ENCODE measurements at places on chromosomes 13 and 19.

DNA sequence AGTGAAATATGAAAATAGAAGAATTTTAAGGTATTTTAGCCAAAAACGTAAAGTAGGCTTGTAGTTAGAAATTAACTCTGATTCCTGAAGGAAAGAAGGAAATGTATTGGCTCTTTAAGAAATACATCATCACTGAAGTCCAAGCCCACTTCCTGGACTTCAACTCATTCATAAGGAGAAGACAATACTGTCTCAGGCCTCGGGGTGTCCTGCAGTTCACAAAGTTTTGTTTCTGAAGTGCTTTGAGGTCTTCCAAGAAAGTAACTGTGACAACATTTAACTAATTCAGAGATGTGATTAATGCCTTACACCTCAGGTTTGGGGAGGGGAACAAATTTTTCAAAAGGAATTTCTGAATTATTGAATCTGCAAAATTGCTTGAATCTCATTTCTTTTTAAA is 65.8 kb upstream of the STARD13 start:
- no peak for DNase-seq

DNA sequence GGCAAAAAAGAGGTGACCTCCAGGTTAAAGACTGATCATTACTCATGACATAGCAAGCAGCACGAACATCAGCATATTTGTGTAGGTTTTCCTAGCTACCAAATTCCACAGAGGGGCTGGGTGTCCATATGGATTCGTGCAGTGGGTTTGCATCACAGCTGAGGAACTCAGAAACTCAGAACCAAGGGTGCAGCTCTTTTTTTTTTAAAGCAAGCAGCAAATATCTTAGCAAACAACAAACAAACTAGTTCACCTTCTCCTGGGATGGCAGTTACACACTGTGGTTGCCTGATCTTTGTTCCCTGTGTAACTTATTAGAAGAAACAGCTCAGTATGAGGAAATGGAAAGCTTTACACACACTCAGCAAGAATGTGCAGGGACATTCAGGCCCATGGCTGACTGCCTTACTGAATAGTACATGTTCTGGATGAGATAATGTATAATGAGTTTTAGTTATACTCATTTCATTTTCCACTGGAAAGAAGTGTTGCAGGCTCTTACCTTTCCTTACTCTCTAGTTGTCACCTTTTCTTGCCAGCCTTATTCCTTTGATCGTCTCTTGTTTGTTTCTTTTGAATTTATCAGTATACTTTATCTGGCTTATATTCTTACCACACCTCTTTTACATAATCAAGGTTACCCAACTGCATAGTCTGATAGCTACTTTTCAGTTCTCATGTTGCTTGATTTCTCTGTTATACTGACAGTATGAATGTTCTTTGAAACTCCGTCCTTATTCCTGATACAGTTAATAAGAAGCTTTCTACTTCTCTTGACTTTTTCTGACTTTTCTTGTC is 4.3 kb downstream of the NDFIP2 start:
- DNase-seq, result no peak

DNA sequence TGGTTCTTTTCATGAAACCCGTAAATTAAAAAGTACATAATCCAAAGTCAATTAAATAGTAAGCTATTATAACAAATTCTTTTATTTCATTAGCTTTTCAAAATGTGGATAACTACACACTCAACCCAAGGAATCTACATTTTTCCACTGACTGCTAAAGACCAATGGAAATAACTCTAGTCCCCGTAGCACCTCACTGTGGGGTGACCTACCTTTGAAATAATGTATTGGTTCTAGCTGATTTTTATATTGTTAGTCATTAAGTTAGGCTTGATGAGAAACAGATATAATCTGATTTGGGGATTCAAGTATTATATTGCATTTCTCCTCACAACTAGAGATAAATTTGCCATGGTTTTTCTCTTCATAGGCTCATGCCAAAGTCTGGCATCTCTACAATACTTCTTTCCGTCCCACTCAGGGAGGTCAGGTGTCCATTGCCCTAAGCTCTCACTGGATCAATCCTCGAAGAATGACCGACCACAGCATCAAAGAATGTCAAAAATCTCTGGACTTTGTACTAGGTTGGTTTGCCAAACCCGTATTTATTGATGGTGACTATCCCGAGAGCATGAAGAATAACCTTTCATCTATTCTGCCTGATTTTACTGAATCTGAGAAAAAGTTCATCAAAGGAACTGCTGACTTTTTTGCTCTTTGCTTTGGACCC is 37.3 kb downstream of the KL start:
- no peak for DNase-seq

DNA sequence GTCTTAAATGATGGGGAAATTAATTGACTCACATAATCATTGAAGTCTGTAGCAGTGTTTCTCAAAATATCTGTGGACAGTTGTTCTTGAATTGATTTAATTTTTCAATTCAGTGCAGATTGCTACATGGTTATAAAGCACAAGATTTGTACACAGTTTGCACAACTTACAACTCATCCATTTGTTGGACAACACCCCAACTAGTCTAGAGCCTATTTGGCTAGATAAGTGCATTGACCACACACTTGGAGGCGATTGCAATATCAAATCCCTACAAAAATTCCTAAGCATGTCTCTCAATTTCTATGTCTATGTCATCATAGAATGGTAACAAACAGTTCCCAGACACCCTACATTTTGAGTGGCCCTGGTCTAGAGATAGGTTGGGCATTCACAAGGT is 48.0 kb upstream of the IPO5 start:
- DNase-seq, result no peak

DNA sequence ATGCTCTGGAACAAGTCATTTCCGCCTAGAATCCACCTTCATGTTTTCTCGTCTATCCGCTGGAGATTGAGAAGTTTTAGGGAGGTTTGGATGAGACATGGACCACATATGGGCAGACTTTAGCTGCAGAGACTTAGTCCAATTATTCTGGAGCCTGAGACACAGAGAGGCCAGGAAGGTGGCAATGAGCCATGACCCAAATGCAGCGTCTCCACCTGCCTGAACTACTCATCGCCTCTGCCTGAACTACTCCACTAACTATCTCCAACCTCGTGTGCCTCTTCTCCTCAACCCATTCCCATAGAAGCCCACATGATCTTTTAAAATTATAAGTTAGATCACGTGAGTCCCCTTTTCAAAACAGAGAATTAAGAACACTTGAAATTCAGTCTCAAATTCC is 5.6 kb downstream of the PLEKHA4 start:
- DNase-seq, result no peak

GRCh38 chr13:35618565-35619083 is 142.1 kb upstream of the MAB21L1 start:
- no peak for DNase-seq

DNA sequence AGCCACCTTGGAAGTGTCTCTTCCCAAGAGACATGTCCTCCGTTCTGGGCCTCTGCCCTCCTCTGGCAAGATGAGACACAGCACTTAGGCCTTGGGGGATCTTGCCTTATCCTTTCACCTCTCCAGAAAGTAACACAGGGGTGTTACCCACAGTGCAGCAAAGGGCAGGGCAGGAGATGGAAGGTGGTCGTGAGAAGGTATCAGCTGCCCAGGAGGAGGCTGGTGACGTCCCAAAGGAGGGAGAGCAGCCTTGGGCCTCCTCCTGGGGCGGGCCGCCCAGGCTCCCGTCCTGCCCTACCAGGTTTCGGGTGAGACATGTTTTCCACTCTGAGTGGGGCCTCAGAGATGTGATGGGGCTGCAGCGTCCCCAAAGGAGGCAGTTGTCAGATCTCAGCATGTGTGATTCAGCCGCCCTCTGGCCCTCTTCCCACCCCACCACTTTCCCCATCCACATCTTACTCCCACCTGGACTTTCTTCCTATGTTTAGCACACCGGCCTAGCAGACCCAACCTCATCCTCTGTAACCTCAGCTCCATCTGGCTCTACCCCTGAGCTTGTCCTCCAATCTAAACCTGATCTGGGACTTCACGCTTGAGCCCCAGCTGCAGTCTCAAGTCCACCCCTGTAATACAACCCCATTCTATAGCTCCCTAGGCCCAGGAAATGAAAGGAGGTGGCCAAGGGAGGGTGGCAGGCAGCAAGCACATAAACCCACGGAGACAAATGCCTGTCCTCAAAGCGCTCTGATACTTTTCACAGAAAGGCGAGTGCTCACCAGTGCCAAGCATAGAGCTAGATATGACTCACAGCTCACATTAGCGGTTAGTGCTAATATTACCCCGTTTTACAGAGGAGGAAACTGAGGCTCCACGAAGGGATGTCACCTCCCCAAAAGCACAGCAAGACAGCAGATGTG is 9.3 kb downstream of the POU2F2 start:
- DNase-seq, result peak; percentile 7

- DNase-seq, result no peak
Observed at GRCh38 chr13:104408733-104409132, 1342.5 kb upstream of the SLC10A2 start.

DNA sequence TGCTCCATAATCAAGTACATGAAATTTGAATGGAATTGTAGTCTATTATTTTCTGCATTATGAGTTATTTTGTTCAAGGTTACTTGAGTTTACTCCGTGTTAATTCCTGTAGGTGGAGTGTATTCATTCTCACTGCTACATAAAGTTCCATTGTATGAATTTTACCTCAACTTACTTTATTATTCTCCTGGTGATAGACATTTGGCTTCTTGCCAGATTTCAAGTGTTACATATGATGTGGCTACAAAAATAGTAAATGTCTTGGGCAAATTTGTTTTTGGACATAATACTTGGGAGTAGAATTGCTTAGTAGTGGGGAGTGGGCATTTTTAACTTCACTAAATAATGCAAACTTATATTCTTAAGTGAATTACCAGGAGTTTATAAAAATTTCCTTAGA is 328.9 kb downstream of the SHISA2 start:
- no peak for DNase-seq

- no peak for DNase-seq
Observed at GRCh38 chr19:5580161-5580571, 12.4 kb upstream of the TINCR start.

DNA sequence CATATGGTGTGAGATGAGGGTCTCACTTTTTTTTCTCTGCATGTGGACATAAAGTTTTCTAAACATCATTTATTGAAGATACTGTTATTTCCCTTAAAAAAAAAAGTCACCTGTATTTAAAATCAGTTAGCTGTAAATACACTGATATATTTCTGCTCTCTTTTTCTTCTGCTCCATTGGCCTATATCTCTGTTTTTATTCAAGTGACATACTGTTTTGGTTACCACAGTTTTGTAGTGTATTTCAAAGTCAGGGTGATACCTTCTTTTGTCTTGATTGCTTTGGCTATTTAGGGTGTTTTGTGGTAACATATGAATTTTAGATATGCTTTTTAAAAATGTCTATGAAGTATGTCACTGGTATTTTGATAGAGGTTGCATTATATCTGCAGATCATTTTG is 15.8 kb upstream of the ZNF431 start:
- no peak for DNase-seq

DNA sequence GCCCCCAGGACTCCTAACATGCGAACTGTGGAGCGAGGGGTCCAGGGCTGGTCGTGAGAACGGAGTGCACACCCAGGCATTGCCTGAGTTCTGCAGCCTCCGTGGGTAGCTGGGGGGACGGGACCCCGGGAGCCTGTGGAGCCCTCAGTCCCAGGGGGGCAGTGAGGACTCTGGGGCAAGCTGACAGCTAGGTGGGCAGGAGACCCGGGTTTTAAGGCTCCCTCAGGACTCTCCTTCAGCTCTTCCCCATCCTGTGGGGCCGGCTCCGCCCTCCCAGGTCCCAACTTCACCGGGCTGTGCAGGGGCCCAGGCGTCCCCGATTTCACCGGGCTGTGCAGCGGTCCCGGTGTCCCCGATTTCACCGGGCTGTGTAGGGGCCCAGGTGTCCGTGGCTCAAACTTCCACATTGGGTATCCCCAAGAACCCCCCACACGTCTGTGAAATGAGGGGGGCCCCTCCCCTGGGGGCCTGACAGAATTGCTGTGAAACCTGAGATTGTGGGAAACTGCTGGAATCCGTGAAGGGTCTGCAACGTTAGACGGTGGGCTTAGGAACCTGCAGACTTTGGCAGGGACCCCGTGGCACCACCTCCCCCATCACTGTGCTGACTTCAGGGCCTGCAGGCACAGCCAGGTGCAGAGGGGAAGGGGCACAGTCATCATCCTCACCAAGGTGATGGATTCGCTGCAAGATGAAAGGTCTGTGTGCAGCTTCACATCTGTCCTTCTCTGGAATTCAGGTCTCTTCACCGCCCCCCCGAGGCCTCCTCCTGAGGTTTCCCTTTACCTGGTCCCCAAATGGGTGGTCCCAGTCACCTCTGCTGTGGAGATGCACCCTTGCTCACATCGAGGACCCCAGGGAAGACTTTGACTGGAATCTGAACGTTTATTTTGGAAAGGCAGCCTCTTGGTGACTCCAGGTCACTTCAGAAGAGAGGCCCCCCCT is 73.2 kb upstream of the MCF2L start:
- DNase-seq, result no peak

DNA sequence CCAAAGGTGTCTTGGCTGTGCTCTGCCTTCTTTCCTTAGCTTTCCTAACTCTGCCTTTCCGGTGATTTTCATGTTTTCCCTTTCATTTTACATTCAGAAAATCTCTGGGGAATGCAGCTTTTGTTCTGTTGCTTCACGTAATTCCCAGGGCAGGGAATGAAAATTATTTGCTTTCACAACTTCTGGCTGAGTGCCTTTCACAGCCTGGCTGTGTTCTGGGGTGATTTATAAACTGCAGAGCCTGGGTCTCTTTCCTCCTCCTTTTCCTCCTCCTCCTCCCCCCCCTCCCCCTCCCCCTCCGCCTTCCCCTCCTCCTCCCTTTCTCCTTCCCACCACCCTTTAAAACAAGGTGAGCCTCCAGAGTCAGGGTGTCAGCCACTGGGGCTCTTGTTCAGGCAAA is 84.3 kb downstream of the RNASEH2B start:
- DNase-seq, result no peak

GRCh38 chr13:113044391-113045114 is 61.0 kb upstream of the F7 start:
- DNase-seq, result no peak

- no peak for DNase-seq
Observed at GRCh38 chr13:100245104-100245503, 156.2 kb downstream of the PCCA start.

GRCh38 chr19:50349277-50350057 is 16.0 kb downstream of the NAPSA start:
- no peak for DNase-seq

- DNase-seq, result peak; percentile 8
Observed at GRCh38 chr19:43524922-43525835, 1.8 kb downstream of the ETHE1 start.

DNA sequence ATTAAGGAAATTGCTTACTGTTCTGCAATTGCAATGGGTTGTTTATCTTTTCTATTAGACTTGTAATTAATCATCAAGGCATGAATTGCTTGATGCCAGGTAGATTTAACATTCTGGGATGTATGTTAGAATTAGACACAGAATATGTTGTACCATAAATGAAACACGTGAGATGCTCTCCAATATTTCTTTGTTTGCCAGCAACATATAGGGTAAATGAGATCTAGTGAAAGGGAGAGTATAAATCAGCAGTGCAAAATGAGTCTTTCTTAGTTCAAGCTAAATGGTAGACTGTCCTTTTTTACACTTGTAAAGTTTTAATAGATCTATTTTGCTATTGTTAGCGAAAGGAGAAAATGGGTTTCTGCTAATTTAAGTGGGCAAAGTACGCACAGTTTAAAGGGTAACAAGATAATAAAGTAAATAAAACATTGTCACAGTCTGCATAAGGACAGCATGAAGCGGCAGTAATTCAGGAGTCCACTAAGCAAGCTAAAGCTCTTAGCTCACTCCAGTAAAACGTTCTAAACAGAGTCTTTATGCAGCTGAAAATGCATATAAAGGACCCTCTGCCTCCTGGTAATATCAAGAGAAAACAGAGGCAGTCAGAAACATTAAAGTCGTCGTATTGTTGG is 1137.1 kb downstream of the OLFM4 start:
- DNase-seq, result no peak

- DNase-seq, result no peak
Observed at GRCh38 chr13:95003019-95003813, 290.9 kb upstream of the SOX21 start.

Measured in activated naive CD4-positive, alpha-beta T cell (primary cell).